ENCODE measurements at places on chromosomes 7 and 10.
A peak's percentile ranks its signal among the peaks of the same experiment; 100 is the strongest.

DNA sequence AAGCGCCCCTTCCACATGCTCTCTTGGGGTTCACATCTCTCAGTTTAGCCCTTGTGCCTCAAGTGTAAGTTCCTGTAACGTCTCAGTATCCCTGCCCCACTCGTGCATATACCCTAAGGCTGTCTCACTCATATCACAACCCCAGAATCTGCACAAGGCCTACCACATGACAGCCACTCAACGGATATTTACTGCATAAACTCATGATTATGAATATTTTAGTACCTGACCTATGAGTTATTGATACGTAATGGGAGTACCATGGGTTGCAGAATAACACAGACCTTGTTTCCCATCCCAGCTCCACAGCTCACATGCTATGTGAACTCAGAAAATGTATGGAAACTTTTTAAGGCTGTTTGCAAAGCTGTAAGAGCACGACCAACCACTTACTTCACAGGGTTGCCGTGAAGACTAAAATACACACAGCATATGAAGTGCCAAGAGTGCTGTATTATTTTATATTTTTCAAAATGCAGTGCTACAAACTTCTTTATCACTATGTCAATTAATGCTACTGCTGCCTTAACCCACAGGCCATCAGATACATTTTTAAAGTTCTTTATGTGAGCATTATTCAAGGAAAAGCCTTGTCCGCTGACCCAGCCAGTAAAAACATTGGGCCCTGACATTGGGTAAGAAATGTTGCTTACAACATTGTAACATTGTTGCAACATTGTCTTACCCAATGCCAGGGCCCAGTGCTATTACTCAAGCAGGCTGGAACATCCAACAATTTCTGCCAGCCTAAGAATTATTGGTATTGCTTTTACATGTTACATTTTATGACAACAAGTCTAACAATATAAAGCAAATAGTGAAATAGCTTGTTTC, 97.2 kb downstream of the JAZF1 start:
- no peak for DNase-seq

- no peak for DNase-seq
Measured at GRCh38 chr10:101003639-101004206, 4.1 kb downstream of the LZTS2 start.

GRCh38 chr7:88268858-88269257, 37.8 kb downstream of the STEAP4 start:
- no peak for DNase-seq

GRCh38 chr10:30062090-30062489, 2.7 kb upstream of the JCAD start:
- no peak for DNase-seq

DNA sequence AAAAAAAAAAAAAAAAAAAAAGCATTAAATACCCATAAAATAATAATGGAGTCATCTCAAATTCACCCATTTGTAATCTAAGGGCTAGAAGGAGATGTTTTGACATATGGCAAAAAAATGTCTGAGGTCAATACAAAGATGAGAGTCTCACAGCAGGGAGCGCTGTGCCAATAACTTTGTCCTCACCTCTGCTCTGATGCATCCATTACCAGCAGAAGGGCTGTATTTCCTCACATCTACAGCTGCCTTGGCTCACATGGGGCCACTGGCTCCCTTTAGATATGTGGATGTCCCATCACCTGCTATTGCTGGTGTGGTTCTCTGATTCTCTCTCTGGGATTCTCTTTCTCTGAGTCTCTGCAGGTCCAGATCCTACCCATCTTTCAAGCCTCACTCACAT, 90.3 kb upstream of the FAM133B start:
- DNase-seq: no peak

DNA sequence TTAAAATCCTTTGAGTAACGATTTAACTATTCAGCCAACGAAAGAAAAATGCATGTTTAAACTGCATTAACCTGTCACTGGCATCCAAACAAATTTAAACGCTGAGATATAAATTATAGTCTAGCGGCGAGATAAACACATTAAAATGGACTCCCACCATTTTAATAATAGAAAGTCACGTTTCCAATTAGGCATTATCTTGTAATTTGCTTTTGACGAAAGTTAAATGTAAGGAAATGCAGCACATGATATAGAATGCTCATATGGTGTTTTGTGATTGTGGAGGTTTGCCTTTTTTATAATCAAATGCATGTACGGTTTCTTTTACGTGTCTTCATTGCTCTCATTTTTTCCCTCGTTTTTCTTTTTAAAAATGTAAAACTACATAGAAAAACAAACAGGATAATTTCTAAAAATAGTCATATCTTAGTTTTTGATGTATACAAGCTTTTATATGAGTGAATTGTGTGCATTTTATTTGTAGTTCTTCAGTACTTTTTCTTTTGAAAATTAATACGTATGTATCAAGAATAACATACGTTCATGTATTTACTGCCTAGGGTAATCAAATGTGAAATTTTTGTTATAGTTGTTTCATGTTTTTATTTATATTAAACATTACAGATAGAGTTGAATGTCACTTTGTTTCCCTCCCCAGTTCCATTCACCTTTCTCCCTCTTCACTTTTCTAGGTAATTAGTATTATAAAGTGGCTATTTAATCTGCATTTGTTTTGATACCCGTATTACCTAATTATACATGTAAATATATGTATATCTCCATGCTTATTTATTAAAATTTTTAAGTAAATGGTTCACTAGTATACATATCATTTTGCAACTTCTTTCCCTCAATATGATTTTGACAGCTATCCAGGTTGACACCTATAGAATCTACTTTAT, 1.1 kb upstream of the KLF14 start:
- DNase-seq: no peak

DNA sequence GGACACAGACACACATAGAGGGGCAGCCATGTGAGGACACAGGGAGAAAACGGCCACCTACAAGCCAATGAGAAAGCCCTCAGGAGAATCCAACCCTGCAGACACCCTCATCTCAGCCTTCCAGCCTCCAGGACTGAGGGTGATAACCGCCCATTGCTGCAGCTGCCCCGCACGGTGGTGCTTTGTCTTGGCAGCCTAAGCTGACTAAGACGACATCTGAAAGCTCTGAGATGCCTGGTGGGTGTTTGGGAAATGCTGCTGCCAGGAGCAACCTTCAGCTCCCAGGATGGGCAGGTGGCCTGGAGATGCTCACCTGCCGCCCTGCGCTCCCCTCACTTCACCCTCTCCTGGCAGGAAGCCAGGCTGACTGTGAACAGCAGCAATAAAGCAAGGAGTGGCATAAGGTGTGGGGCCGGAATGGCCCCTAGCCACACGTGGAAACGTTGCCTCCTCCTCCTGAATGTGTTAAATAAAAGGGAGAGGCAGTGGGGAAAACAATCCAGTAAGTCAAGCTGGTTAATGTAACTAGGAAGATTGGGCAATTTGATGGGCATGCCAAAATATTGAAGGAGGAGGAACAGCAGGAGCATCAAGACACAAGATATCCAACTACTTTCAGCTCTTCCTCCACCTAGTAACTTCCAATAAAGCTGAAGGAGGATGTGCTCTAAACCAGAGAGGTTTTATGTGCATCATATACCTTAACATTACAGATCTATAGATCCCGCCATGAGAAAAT, 121.5 kb downstream of the TNS3 start:
- DNase-seq: no peak

- peak; percentile 21 for DNase-seq
Measured at GRCh38 chr10:98748298-98748697, 301.6 kb upstream of the HPS1 start.

- DNase-seq: peak; percentile 65
Measured at GRCh38 chr10:35409094-35409582, 72.8 kb downstream of the CCNY start.

- DNase-seq: no peak
Measured at GRCh38 chr10:23516530-23516929, 77.7 kb downstream of the OTUD1 start.

DNA sequence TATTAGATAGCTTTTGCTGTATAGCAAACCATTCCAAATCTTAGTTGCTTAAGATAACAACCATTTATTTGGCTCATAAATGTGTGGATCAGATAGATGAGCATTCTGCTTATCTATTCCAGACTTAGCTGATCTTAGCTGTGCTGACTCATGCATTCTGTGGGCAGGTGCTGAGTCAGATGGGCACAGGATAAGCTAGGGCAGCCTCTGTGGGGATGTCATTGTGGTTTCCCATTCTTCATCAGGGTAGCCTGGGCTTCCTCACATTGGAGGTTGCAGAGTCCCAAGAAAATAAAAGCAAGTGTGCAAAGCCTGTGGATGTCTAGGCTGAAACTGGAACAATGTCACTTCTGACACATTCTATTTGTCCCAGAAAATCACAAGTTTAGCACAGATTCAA, 917.0 kb downstream of the TYW1 start:
- DNase-seq: no peak

GRCh38 chr10:89090756-89091445, 100.3 kb downstream of the FAS start:
- no peak for DNase-seq

DNA sequence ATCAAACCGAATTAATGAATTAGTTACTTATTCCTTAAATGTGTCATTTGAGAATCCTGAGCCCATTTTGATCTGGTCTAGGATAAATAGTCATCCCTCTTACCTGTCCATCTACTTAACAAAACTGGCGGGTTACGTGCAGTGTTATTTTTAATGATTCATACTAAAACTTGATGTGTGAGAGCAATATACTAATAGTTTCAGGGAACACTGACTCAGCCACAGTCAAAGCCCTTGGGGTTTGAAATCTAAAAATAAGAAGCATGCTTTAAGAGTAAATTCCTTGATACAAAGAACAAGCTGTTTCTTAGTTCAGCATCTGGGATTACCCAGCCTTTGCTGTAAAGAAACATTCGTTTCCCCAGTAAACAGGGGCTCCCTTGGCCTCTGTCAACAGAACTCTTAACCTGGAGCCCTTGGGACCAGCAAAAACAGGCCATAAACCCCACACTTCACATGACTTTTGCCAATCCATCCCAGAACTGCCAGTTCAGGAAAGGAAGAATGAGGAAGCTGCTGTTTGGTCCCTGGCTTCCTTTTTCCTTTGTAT, 370.6 kb upstream of the IGFBP3 start:
- DNase-seq: no peak

DNA sequence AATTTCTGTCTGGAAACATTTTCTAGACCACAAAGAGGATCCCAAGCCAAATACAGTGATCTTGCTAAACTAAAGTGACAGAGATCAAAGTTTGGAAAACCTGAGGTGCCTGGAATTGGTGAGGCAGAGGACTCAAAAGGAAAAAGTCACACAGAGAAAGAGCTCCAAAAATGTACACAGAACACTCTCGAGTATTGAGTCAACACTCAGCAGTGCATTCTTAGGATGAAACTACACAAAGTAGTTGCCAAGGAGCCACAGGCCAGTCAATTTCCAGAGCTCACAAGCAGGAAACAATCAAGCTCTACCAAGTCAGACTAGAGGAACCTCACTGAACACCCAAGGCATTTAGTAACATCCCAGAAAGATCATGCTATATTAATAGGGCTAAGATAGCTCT, 61.3 kb downstream of the MICU1 start:
- DNase-seq: no peak

DNA sequence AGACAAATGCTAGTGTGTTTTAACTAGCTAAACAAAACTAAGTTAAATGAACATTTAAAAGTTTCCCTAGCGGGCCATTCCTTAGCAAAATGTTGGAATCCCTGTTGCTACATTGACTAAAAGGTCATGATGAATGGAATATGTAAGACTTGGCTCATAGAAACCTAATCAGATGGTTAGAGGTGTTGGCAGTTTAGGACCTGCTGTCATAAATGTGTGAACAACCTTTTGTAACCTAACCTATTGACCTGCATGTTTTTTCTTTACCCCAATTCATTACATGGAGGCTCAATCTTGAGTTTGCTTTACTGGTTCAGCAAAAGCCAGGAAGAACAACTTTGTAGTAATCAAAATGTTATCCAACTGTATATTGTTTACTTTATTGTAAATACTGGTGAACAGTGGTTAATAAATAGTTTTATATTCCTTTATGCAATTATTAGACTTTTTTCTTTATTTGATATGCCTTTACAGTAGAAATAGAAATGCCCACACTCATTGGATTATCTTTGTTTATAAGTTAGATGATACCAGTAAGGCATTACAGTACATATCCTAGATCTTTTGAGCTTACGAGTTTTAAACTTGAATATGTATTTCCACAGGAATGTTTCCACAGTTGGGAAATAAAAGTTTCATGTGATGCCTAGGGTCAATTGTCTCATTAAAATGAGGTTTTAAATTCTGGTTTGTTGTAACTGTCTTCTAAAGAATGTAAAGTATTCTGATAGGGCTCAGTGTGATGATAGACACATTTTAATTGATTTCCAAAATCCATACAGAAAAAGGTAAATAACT, 11.6 kb downstream of the CBX3 start:
- DNase-seq: no peak

GRCh38 chr7:1422512-1423263, 36.6 kb downstream of the MICALL2 start:
- peak; percentile 91 for DNase-seq

DNA sequence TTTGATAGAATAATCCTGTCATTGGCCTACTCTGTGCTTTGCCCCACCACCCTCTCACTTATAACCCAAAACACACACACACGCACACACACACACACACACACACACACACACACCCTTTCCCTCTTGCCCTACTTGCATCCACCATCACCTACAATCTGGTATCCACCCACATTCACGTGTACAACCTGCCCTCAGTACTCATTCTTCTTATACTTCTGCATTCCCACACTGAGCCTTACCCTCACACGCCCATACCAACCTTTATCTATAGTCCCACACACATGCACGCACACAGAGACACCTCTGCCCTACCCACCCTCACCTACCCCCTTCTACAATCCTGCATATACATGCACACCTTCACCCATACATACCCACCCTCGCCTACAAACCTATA, 10.8 kb upstream of the SRI start:
- DNase-seq: no peak

DNA sequence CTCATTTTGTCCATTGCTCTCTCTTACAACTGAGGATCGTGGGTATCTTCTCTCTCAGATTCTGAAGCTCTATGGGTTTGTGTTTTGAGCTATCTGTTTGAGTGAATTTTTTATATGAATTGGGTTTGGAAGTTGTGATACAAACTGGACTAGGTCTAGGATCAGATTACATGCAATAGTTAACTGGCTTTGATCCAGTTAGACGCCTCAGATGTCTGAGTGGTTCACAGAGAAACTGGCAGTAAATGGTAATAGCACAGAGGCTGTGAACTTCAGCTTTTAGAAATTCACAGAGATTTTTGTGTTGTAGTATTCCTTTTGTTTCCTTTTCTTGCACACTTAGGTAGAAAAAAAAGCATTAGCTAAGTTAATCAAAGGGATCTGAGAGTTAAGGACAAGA, 12.7 kb upstream of the DNMBP start:
- DNase-seq: no peak

Measured in glutamatergic neuron (in vitro differentiated cells).